ENCODE measurements at places on chromosomes 7 and 10.

DNA sequence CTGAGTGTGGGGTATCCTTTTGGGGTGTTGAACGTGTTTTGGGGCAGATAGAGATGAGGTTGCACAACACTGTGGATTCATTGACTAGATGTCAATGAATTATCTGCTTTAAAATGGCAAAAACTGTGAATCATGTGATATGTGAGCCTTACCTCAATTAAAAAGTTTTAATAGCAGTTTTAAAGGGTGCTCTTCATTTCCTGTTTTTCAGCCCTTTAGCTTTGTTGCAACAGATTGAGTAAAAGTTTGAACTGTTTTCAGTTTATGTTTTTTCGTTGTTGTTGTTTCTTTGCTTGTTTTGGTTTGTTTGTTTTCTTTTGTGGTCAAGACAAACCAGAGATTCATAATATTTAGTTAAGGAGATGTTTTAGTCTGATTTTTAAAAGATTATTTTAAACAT is 9.4 kb downstream of the TAS2R41 start:
- DNase-seq, result no peak

GRCh38 chr10:122495406-122496340 is 34.3 kb downstream of the HTRA1 start:
- DNase-seq, result peak; percentile 5

- no peak for DNase-seq
These were observed 150.2 kb upstream of the NFE2L3 start for GRCh38 chr7:26001662-26002244.

DNA sequence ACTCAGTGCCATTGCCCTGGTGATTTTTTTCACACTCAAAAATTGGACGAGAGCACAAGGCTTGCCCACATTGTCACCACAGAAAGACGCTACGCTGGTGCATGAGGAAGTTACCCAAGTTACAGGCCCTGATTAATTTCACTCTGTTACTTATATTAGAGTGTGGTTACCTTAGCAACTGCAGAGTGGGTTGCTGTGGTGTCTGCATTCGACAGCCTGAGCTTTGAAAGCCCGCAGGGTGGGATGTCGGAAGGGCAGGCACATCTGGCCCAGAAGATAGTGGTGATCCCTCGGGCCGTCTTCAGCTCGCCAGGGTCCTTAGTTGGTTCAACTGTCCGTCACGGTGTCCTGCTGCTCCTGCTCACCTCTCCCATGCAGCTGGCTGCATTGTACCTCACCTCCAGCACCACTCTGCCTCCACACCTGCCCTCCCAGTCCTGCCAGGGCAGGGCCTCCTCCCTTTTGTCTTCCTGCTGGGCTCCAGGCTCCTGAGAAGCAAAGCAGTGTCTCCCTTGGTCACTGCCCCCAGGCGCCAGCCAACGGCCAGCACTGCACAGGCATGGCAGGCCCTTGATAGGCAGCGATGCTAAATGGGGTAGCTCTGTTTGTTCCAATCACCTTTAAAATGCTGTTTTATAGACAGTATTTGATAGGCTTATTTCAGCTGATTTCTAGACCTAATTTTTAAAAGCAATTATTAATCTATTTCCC is 167.2 kb downstream of the EBF3 start:
- DNase-seq, result no peak

DNA sequence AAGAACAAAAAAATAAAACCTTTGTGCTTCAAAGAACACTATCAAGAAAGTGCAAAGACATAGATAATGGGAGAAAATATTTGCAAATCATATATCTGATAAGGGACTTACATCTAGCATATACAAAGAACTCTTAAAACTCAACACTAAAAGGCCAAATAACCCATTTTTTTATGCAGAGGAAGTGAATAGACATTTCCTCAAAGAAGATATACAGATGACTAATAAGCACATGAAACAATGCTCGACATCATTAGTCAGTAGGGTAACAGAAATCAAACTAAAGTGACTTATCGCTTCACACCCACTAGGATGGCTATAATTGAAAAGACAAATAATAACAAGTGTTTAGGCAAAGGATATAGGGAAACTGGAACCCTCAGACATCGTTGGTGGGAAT is 78.0 kb downstream of the MALSU1 start:
- DNase-seq, result no peak

DNA sequence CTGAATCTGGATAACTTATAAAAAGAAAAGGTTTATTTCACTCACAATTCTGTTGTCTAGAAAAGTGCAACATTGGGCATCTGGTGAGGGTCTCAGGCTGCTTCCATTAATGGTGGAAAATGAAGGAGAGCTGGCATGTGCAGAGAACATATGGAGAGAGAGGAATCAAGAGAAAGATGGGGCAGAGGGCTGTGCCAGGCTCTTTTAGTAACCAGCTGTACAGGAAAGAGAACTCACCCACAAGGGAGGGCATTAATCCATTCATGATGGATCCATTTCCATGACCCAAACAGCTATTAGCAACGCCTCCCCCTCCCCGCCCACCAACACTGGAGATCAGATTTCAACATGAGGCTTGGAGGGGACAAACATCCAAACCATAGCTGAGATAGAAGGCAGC is 61.7 kb upstream of the LYZL1 start:
- no peak for DNase-seq

DNA sequence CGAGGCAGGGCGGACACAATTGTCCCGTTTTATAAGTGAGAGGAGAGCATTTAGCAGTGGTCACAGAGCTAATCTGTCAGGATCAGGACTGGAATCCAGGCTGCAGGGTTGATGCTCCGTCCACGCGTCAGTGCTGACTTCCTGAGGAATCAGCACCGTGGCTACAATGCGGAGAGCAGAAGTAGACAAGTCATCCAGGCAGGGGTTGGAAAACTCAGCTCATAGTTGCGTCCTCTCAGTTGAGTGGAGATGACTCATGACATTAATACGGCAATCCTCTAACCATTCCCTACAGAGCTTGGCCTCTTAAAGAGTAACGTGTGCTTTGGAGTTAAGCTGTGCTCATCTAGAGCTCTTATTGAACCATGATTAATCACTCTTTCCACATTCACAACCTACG is 17.1 kb upstream of the HTR5A start:
- no peak for DNase-seq

DNA sequence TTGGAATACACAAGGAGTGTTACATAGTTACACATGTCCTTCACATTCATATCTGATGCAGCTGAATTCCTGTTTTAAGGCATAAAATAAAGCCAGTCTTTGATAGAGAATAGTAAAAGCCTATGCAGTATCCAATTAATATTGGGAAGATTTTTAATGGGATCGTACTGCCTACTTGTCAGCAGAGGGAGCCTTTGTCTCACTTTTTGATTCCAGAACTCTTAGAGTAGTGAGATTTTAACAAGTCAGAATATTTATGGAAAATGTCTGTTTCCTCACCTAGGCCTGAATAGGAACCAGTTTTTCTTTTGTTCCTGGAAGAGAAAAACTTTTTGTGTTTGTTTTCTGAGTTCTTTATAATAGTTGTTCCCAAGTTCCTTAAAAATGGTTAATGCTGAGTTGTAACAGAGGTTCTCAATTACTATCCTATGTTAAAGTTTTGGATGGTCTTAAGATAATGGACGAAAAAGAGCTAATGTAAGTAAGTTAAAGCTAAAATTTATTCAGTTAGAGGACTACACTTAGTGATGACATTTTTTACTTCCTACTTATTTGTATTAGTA is 114.0 kb downstream of the BBS9 start:
- DNase-seq, result no peak

DNA sequence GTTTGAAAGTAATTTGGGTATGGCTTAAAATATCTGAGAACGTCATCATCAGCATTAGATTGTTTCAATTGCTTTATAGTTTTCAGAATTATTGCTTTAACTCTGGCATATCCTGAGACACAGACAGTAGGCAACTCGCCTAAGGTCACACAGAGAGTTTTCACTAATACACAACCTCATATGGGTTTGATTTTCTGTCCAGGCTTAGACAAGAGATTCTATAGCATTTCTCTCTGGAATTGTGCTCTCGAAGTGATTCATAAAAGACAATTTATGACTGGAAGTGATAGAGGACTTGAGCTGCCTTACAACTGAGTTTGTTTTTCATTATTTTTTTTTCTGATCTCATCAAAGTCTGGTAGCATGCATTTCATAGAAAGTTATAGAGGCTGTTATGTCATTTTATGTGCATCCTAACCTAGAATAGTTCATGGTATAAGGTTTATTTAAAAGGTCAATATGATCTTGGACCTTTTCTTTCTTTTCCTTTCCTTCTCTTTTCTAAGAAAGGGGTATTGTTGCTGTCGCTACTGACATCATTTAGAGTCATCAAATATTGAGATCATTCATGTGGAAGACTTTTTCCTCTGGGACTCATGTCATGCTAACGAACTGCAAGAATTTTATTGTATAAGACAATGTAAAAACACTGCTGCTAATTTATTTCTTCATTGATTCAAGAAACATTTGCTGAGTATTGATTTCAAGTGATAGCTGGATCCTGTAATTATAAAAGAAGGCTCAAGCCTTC is 278.2 kb downstream of the PLXDC2 start:
- DNase-seq, result no peak

DNA sequence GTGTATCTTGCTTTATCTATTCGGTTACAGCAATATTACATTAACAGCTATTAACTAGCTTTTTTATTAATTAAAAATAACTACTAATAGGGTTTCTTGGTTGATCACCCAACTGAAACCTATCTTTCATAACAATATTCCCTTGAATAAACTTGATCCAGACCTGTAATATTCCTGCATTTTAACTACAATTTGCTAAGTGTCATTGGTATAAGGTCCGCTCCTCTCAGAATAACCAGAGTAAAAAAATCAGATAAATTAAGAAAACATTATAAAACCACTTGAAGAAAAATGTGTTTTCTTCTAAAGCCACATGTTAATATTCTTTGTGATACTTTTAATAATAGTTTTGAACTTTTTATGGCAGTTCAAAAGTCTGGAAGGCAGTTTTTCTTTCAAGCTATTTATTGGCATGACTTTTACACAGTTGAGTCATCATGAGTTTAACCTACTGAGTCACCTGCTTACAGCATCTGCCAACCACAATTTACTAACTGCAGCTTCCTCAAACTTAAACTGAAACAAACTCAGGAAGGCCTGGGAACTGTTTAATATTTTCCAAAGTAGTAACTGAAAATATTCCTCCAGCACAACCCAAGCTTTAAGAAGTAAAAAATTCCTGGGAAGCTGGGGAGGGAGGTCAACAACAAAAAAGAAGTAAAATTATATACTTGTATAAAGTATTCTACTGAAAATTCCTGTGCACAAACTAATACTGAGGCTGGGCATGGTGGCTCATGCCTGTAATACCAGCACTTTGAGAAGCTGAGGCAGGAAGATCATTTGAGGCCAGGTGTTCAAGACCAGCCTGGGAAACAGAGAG is 103.2 kb downstream of the NRBF2 start:
- DNase-seq, result no peak

DNA sequence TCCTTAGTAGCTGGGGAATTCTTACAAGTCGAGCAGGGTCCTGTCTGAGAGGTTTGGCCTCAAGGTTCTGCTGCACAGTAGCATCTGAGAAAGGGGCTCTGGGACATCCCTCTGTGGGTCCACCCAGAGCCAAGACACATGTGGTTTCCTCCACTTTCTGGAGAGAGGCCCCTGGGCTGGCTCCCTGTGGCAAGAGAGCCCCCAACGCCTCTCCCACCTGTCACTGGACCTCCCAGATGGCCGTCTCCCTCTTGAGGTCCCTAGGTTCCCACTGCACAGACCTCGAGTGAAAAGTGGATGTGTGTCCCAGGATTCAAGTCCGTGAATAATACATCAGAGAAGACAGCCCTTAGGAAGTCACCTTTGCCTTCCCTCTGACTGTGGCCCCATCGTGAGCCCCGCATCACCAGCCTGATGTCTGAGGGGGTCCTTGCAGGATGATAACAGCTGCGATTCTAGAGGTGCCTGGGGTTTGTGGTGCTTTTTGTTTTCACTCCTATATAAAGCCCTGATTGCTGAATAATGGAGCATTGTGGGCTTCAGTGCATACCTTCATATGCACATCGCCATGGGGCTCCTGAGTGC is 319.0 kb downstream of the GLRX3 start:
- no peak for DNase-seq

DNA sequence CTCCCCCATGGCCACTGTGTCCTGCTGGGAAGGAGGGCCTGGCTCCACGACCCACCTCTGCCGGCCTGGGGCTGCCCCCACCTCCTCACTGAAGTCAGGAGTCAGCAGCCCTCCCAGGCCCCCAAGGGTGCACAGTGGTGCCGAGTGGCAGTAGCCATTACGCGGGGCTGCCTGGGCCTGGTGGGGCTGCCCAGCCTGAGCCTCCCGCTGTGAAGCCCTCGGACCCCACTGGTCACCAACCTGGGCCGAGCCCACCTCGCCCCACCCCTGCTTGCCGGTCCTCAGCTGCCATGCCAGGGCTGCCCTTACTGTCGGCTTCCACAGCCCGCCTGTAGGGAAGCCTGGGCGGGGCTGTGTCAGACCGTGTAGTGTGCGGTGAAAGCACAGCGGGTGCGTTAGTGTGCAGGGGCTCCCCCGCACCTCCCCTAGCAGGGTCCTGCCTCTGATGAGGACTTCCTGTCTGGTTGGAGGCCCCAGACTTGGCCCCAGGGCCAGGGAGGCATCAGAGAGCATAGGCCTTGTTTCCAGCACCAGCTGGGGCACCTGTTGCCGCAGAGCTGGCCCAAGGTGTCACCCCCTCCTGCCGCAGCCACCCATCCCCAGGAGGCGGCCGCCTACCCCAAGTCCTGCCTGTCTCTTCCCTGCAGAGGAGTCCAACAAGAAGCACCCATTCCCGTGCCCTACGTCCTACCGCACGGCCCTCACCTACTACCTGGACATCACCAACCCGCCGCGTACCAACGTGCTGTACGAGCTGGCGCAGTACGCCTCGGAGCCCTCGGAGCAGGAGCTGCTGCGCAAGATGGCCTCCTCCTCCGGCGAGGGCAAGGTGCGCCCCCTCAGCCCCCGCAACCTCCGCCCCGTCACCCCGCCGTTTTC is 10.0 kb downstream of the TMEM120A start:
- DNase-seq, result no peak

DNA sequence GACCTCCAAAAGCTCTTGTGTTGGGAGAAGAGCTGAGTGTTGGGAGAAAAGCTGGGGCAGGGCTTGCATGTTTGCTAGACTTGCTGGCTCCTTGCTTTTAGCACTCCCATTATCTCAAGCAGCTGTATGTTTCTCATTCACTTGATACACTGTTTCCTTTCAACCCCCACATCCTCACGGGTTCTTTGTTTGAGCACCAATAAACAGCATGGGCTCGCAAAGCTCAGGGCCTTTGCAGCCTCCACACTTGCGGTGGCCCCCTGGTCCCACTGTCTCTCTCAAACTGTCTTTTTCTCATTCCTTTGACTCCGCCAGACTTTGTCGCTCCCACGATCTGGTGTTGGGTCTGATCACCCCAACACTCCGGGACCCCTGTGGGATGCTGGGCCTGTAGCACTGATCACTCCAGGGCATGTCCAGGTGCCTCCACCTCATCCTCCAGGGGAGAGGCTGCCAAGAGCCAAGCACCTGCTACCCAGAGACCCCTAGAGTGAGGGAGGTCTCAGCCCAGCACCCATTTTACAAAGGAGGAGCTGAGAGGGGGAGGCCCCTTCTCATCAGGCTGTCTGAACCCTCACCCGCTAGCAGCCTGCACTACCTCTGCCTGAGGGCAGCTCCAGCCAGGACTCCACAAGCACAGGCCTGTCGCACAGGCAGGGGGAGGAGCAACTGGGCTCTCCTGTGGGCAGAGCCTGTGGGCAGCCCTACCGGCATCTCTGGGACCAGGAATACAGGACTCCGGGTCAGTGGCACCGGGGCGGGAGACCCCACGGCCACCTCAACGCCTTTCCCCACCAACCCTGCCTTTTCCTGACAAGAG is 49.1 kb upstream of the MSMB start:
- peak; percentile 16 for DNase-seq
